Fibroblast of the conjunctiva (primary cell): ENCODE measurements at places on chromosomes 6 and 20.

DNA sequence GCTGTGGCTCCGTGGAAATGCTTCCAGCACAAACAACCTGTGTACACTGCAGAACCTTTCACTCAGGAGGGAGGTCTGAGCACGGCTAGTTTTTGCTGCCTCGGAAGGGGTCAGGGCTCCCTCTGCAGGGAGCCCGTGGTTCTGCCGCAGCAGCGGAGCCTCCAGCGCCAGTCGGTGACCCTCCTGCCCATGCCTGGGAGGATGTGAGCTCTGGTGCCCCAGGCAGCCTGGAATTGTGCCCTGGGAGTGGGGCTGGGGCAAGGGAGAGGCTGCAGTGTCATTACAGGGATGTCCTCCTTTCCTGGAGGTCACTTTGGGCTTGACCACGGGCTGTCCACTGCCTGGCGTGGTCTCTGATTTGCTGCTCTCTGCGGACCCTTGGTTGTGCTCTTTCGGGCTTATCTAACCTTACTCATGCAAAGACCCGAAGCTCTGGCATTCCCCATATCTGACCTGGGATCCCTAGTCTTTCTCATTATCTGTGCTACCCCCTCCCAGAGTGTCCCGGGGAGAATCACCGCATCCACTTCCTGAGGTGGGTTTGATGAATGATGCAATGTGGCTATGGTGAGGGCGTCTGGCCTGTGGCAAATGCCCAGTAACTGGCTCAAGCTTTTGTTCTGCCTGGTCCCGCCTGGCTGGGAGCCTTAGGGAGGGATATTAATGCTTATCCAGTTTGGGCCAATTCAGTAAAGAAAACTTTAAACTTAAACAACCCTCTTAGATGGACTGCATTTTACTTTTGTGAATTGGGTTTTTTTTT, 59.6 kb upstream of the TAGAP start:
- DNase-seq, result peak; percentile 10

GRCh38 chr20:23136893-23137745, 51.0 kb upstream of the CD93 start:
- no peak for DNase-seq

DNA sequence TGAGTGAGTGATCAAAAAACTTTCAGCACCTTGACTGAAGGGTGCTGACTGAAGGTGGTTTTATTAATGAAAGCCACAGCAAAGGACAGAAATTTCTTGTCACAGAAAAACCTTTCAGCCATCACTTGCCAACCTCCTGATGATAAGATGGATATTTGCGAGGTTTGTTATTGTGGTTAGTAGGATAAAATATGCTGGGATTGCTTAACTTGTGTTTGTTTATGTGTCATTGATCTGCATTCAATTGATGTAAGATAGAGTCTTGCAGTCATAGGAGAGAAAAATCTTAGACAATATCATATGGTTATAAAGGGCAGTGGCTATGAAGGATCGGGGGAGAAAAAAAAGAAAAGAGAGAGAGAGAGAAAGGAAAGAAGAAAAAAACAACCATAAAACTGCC, 1.2 kb downstream of the TSBP1 start:
- no peak for DNase-seq

GRCh38 chr6:149065658-149066556, 251.6 kb upstream of the TAB2 start:
- no peak for DNase-seq

DNA sequence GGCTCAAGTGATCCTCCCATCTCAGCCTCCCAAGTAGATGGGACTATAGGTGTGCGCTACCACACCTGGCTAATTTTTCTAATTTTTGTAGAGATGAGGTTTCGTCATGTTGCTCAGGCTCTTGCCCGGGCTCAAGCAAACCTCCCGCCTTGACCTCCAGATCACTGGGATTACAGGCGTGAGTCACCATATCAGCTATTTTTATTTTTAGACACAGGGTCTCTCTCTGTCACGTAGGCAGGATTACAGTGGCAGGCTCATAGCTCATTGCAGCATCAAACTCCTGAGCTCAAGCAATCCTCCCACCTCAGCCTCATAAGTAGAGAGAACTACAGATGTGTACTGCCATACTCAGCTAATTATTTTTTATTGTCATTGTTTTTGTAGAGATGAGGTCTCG, 41.7 kb downstream of the SLC23A2 start:
- DNase-seq, result no peak

DNA sequence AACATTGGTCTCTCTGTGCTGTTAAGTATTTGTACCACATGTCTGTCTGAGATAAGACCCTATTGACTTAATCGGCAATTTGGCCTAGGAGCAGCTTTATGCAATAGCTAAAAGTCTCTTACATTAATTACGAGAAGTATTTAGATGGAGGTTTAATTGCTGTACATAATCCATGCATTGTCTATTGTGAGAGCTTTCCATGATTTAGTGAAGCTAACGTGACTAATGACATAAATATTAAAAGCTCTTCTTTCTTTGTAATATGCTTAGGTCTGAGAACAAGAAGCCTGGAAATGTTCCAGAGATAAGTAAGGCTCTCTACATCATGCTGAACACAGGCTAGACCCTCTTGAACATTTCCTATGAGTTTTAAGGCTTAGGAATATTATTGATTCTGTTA, 32.7 kb upstream of the FAM83B start:
- no peak for DNase-seq

DNA sequence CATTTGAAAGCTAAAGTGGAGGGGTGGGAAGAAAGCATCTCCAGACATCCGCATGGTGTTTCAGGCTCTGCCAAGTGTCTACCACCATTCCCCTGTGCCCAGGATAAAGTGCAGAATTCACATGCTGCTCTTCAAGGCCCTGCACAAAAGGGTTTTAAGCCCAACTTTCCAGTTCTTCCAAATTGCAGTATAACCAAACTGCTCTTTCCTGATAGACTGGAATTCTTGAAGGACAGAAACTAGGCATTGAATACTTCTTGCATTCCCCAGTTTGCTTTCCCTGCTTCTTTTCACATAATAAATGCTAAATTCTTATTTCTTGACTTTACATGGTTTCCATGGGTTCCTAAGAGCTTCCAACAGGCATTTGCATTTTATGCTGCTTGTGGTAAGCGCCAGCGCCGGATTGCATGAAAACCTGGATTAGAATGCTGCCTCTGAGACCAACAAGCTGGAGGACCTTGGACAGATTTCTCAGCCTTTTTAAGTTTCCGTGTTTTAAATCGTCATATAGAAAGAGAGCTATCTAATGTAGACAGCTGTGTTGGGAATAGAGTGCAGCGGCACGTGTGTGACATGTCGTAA, 7.9 kb downstream of the SOX4 start:
- DNase-seq, result no peak

DNA sequence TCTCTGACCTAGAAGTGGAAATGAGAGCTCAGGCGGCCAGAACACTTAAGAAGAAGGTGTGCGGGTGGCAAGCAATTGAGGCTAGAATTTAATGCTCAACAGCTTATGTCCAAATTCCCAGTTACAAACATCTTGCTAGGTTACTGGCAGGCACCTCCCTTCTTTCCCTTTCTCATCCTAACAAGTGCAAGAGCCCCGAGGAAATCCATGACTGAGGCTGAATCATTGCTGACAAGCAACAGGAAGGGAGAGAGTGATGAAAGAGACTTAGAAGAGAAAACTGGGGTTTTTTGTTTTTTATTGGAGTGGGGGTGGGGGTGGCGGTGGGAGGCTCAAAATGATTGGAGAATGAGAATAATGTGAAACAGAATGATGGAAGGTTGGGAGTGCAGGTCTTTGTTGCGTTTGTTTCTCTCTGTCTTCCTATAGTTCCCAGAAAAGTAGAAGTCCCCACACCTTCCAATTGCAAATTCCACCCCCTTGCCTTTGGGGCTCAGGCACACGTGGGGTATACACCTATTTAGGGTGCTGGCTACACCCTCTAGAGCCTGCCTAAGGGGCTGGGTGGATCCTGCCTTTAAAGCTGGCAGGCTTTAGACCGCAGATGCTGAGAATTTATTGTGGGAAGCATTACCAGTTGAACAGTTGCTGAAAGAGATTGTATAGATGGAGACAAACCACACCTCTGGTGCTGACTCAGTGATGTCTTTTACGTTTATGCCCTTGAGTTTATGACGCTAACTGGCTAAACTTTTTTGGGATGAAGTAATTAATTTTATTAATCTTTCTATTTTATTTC, 1.4 kb downstream of the FAM83B start:
- DNase-seq, result no peak

DNA sequence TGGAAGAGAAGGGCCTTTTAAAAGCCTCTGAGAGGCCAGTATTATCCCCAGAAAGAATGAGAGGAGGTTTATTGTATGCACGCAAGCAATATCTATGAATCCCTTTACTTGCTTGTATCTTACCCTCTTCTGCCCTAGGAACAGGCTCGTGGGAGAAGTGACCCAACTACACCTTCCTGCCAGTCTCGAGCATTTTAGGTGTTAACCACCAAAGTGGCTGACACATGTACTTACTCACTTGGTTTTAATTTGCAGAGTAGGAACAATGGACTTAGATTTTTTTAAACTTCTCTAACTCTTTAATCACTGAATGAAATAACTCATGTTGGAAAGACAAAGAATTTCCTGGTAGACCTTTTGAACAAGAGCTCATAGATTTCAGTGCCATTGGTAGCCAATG, 296.9 kb downstream of the PLCB1 start:
- no peak for DNase-seq

DNA sequence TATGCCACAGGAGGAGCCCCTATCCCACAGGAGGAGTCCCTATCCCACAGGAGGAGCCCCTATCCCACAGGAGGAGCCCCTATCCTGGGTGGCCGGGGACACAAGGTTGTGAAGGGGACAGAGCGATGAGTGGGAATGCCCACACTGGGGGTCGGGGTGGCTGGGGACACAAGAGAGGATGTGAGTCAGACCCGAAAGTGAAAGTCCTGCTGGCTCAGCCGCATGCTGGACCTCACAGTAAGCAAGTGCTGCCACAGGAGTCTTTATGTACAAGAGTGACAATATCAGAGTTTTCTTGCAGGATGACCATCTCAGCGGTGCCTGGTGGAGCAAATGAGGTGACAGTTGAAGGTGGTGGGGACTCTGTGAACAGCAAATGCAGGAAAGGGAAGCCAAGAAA, 93.7 kb downstream of the PSMB1 start:
- DNase-seq, result no peak

- DNase-seq, result no peak
Observed at GRCh38 chr6:6515691-6516607, 72.6 kb upstream of the LY86 start.

- no peak for DNase-seq
Observed at GRCh38 chr20:23189341-23189740, 103.2 kb upstream of the CD93 start.

- DNase-seq, result no peak
Observed at GRCh38 chr6:25404693-25405169, 125.6 kb downstream of the CARMIL1 start.

DNA sequence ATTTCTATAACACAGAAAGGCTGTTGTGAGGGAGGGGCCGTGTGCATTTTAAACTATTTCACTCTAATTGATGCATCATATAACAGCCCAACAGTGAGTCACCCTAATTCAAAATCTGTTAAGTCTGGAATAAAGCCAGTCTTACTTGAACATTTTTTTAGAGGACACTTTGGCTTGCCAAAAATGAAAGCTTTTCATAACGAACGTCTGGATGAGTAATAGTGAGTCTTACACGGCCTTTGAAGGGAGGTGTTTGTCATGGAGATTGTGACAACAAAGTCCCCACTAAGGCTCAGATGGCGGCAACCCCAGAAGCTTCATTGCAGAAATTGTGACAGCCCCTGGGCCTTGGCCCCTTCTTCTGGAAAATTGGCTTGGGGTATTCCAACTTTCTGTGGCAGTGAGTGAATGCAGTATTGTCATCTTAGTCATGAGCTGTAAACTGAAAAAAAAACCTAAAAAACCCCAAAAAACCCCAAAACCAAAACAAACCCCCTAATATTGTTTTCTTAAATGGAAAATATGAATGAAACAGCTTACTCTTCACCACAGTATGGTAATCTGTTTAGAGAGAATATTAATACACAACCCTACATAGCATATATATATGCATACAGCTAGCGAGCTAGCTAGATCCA, 92.6 kb upstream of the CLDN20 start:
- peak; percentile 93 for DNase-seq

GRCh38 chr20:63054681-63055240, 48.0 kb upstream of the BHLHE23 start:
- no peak for DNase-seq

DNA sequence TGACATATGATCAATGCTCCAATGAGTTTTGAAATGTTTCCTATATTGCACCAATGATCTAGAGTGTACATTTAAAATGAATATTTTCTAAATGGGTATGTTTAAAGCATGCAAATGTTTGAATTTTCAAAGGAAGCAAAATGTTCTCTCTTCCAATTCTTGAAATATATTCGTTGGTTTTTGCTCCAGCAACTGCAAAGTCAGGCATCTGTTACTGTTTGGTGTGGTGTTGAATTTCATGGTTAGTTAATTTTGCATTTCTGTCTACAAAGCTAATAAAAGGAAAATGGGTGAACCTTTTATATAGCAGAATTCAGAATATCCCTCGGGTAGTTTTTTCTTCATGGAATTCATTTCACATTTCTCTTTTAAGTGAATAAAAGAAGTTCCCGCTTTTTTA, 1018.3 kb downstream of the GRIK2 start:
- no peak for DNase-seq

GRCh38 chr6:74451953-74452352, 753.9 kb downstream of the COL12A1 start:
- no peak for DNase-seq

DNA sequence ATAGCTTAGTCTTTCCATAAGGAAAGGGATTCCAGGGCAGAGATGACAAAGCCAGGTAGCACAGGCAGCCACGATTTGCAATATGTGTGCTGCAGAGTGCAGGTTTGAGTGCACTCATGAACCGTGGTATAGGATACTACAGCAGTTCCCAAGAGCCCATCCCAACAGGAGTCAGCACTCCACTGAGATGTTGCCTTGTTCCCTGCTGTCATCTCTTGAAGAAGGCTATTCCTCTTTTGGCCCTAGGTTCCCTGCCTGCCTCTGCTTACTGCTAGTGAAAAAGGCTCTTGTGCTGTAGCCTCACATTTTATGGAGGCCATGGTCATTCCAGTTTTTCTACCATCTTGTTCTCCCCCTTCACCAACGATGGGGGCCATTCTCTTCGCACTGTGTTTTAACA, 40.2 kb downstream of the RALY start:
- no peak for DNase-seq

GRCh38 chr6:118708055-118708454, 56.7 kb upstream of the CEP85L start:
- no peak for DNase-seq

GRCh38 chr6:88982720-88983119, 19.3 kb upstream of the RNGTT start:
- peak; percentile 74 for DNase-seq

DNA sequence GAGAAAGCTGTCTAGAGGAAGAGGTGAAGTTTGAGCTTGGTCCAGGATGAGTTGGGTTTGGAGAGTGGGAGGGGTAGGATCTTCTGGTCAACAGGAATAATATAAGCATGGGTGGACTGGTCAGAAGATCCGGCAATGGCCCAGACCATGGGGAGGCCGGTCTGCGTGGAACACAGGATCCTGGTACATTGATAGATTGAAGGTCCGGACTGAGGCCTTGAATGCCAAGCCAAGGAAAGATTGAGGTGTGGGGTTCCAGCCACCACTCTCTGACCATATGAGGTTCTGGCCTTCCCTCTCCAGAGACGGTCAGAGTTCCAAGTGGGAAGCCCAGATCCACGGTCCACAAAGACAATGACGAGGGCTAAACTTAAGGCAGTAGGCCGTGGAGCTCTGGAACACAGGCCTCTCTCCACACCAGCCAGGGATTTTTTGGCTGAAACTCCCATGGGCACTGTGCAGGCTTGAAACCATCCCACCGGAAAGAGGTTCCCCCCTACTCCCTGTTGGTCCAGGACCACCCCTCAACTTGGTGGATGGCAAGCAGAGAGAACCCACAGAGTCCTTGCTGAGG, 3.2 kb downstream of the MDFI start:
- no peak for DNase-seq
